Stimulated activated CD8-positive, alpha-beta memory T cell treated with anti-CD3 and anti-CD28 coated beads, Interleukin-15, amount 100 ng/mL, for 24 hours (primary cell): ENCODE measurements at places on chromosomes 5 and 9.
A peak's percentile ranks its signal among the peaks of the same experiment; 100 is the strongest.

- no peak for DNase-seq
Measured at GRCh38 chr9:30757723-30758122, 1626.7 kb upstream of the ACO1 start.

DNA sequence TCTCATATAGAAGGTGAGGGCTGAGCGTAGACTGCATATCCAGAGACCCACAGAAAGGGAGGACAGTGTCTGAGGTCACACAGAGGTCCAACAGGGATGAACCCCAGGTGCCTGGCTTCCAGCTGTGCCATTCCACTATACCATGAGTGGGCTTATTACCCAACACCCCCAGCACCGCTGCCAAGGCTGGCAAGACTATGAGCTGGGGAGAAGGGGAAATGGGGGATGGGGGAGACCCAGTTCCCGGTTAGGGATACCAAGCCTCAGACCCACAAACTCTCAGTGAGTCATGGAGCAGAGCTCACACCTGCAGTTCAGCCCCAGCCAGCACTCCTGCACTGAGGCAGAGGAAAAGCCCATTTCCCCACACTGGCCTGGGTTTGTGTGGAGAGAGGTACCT, 106.4 kb downstream of the PSD2 start:
- no peak for DNase-seq

GRCh38 chr5:150288361-150288760, 1.2 kb downstream of the CAMK2A start:
- DNase-seq: no peak

GRCh38 chr9:27129221-27129620, 20.2 kb downstream of the TEK start:
- DNase-seq: no peak

GRCh38 chr5:80055491-80056170, 20.5 kb downstream of the THBS4 start:
- DNase-seq: no peak

DNA sequence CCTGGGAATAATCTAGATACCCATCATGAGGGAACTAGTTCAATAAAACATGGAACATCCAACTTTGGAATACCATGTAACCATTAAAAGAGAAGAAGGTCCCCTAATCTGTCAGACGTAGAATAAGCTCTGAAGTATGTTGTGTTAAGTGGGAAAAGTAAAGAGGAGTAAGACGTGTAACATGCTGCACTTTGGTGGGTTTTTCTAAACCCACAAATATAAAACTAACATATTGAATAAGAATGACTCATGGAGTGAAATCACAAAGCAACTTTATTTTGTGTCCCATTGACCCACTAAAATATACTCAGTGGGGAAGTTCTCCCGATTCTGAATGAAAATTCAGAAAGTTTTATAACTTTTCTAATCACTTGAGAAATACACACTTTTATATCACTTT, 67.9 kb upstream of the PIK3R1 start:
- no peak for DNase-seq

DNA sequence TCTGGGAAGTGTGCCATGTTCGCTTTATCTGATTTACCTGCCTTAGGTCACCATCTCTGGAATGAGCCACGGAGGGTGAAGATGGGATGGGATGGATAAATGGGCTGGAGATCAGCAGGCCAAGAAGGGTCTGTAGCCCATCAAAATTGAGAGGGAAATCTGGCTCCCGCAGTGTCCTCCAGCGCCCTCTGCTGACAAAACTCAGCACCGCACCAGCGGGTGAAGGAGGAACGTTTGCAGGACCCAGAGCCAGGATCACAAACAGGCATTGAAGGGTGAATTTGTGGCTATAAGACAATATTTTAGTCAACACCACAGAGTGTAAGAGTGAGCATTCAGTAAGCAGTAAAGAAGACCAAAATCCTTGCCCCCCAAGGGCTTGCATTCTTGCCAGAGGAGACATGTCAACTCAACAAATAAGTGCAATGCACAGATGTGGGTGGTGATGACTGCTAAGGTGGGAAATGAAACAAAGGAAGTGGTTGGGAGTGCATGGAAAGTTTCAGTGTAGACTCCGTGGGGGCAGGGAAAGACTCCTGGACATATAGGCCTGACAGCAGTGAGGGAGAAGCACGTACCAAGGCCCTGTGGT, 124.4 kb downstream of the TENT4A start:
- DNase-seq: no peak

GRCh38 chr5:56637321-56637920, 177.9 kb upstream of the MAP3K1 start:
- no peak for DNase-seq

DNA sequence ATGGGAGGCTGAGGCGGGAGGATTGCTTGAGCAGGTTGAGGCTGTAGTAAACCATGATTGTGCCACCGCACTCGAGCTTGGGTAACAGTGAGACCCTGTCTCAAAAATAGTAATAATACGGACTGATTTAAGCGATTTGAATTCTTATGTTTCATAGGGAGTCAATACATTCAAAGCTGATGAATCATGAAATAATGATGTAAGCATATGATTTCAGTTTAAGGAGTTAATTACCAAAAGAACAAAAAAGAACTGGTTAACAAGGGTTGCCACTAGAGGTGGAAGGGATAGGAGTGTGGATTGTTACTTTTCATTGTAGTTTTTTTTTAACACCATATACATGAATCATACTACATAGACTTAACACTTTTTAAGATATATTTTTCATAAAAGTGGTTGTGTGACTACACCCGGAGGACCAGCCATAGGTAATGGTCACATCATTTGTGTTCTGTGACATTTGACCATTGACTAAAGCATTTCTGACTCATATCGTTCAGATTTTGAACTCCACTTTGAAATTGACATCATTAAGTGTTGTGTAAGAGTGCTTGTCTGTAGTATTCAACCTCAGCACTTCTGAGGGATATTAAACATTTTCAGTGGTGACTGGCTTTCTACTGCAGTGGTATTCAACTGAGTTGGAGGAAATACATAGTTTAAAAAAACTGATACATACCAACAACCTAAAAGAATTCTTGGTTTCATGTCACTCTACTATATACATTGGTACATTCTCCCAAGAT, 7.0 kb downstream of the TRMT10B start:
- DNase-seq: no peak

GRCh38 chr5:150625831-150626746, 14.4 kb upstream of the SYNPO start:
- no peak for DNase-seq

GRCh38 chr5:142587354-142587965, 98.4 kb downstream of the FGF1 start:
- no peak for DNase-seq

GRCh38 chr9:78325343-78325742, 28.4 kb downstream of the PSAT1 start:
- DNase-seq: no peak

DNA sequence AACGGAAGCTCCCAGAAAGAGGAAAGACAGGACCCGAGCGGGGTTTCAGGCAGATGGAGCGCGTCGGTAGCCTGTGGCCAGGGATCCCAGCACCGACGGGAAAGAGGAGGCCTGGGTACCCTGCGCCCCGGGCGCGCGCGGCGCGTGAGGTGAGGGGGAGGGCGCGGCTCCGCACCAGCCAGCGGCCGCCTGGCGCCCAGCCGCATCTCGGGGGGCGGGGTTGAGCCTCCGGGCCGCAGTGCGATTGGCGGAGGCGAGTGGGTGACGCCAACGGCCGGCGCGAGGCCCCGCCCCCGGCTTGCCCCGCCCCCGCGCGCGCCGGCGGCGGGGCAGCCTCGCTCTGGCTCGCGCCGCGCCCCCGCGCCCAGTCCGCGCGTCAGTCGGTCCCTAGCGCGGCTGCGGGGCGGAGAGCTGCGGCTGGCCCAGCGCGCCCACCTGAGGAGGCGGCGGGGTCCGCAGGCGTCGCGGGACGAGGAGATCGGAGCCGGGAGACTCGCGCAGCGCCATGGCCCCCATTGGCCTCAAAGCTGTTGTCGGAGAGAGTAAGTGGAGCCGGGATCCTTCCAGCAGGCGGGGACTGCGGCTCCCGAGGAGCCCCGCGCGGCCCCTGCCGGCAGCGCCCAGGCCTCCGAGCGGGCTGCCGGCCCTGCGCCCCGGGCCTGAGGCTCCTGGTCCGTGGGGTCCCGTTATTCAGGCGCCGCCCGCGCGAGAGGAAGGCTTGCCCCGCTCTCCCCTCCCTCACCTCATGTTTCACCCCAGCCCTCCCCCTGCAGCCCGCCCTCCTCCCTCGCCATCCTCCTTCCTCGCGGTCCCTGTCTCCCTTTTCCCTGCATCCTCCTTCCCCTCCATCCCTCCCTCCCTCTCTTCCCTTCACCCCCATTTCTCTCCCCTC, at the start of gene STXBP1:
TSS of gene STXBP1 (plus strand) at position 379 of the 892 bp plus-strand sequence. CDS start at position 506, 127 bp downstream.
- peak; percentile 74 for DNase-seq

DNA sequence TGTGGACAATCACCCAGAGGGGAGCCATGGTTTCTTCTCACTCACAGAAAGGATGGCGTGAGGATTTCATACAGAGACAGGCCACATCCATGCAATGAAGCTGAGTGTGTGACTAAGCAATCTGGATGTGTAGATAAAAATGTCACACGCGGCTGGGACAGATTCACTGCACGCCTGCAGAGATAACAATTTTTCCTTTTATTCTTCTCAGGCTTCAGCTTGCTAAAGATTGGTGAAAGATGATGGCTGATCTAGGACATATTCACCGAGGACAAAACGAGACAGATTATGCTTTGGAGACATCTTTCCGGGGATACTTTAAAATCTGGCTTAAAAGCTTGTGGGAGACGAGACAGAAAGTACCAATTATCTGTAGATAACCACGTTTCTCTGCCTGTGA, 313.9 kb upstream of the TRPC7 start:
- no peak for DNase-seq

DNA sequence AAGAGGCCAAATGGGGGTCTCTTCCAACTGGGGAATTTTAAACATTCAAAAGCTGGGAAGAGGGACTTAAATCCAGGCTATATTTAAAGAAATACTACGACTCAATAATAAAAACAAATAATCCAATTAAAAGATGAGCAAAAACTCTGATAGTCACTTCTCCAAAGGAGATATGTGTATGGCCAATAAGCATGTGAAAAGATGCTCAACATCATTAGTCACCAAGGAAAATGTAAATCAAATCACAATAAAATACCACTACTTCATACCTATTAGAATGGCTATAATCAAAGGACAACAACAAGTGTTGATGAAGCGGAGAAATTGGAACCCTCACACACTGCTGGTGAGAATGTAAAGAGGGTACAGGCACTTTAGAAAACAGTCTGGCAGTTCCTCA, 130.4 kb downstream of the CDK5RAP2 start:
- DNase-seq: no peak

DNA sequence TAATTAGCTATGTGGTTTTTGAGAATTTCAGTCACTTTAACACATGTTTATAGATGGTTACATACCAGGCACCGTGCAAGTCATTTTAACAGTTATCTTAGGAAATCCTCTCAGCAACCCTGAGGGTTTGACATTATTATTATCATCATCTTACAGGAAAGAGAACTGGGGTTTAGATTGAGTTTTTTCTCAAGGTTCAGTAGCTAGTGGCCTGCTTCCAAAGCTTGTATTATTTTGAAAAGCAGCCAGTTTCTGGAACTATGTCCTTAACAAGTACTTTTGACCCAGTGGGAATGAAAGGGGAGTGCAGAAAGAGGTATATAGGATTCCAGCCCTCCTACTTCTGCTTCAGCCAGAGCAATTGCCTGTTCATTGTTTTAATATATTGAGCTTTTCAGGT, 157.5 kb downstream of the COMMD10 start:
- no peak for DNase-seq

GRCh38 chr5:124436294-124436693, 310.1 kb downstream of the ZNF608 start:
- no peak for DNase-seq

DNA sequence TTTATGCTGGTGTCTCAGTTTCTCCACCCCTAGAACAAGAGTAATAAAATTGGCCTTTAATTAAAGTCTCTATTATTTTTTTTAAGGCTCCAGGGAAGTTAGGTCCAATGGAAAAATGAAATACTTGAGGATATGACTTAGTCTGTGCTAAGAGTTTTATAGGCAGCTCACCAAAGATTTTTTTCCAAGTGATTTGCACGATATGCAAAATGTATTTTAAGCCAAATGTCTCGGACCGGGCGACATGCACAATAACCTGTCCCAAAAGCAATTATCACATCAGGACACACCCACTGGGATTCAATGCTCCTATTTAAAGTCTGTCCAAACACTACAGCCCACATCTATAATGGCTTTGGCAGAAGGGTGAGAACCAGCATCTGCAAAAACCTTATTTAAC, 136.1 kb upstream of the ANKH start:
- no peak for DNase-seq

DNA sequence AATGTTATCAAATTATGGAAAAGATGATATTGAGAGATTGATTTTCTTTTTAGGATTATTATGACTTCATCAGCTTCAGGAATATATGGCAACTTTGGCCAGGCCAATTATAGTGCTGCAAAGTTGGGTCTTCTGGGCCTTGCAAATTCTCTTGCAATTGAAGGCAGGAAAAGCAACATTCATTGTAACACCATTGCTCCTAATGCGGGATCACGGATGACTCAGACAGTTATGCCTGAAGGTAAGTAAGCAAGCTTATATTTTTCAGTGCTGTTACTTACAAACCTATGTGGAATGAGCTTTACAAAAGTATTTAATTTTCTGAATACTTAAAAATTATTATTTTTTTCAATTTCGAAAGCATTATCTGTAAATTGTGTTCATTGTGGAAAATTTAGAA, 26.5 kb downstream of the HSD17B4 start:
- DNase-seq: no peak

GRCh38 chr9:81682797-81683196, 6.5 kb downstream of the TLE1 start:
- no peak for DNase-seq

DNA sequence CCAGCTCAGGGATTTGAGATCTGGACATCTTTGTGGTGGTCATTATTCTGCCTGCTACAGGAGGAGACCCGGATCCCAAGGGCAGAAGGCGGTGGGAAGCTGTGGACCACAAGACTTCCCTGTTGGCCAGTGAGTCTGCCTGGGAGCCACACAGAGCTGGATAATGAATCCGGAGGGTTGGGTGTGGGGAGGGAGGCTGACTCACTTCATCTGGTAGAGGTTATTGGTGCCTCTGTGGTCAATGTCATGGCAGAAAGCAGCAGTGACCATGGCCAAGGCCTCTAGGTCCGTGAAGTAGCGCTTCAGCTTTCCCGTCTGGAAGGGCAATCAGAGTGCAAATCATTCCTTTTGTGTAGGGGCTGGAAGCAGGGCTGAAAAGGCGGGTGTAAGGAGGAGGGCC, 58.5 kb downstream of the PDE6A start:
- DNase-seq: no peak

GRCh38 chr5:131514316-131515283, 120.4 kb downstream of the RAPGEF6 start:
- no peak for DNase-seq

DNA sequence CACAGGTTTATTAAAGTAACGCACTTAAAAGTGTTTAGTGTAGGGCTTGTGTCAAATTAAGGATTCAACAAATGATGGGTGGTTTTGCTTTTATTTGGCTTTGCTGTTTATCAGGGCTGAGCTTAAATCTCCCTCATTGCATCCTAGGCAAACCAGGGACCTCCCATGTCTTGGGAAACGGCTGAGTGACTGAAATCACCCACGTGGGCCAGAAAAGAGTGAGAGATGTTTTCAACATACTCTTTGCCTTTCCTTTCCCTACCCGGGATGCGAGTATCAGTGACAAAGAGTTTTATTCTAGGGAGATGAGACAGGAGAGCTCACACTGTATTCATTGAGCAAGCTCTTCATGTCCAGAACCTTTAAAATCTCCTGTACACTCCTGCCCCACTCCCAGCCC, 23.3 kb downstream of the KCNMB1 start:
- no peak for DNase-seq

- no peak for DNase-seq
Measured at GRCh38 chr9:28260330-28260729, 687.0 kb upstream of the C9orf72 start.

GRCh38 chr5:627840-628239, 15.7 kb downstream of the CEP72 start:
- no peak for DNase-seq

- DNase-seq: no peak
Measured at GRCh38 chr9:73683862-73684591, 532.4 kb downstream of the ANXA1 start.
